ENCODE measurements at places on chromosomes 1 and 21. TPM values are rescaled to one million over a fixed set of nuclear protein-coding genes. Genes with fewer than 3 reads are reported as not detected.

DNA sequence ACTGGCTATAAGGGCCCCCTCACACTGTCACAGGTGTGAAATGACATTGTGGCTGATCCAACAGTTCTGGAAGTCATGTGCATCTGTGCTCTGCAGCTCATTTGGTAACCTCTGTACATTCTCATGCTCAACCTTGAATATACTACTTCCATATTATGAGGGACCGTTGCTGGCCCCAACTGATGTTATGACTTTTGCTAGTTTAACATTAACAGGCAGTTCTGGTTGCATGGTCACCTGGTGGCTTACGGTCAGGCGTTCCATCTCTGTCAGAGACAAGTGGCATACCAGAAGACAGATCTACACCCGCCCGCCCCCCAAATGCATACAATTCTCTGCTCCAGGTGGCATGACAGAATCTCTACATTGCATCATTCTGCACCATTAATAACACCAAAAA lies 6.0 kb upstream of the DIP2A start:
- peaks cover 21% of the 10 kb centered on the region for H3K4me1 ChIP-seq
- no peak overlapping the region for H3K4me3 ChIP-seq
- no peak overlapping the region for H3K27ac ChIP-seq
- peaks cover 10% of the 10 kb centered on the region for H3K36me3 ChIP-seq

The JUN gene
- total RNA-seq: 24.9 TPM

DNA sequence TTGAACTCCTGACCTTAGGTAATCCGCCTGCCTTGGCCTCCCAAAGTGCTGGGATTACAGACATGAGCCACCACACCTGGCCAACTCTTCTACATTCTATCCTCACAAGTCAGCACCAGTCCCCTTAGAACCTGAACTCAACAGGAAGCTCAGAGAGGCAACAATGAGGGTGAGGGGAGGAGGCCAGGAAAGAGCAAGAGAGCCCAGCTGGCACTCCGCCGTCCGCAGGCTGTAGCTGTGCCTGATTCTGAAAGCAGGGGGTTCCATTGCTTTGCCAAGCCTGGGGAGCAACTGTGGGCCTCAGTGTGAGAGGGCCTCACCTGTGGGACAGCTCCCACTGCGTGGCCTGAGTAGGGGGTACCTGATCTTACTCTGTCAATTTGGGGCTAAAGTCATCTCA lies 18.7 kb downstream of the STK40 start:
- no peaks in the 10 kb centered on the region for H3K27me3 ChIP-seq
- peaks cover 31% of the 10 kb centered on the region for H3K4me1 ChIP-seq
- H3K4me3 ChIP-seq: no peak overlapping the region
- H3K27ac ChIP-seq: no peak overlapping the region
- peaks cover 22% of the 10 kb centered on the region for H3K36me3 ChIP-seq

The RPTN gene
- total RNA-seq: not detected

DNA sequence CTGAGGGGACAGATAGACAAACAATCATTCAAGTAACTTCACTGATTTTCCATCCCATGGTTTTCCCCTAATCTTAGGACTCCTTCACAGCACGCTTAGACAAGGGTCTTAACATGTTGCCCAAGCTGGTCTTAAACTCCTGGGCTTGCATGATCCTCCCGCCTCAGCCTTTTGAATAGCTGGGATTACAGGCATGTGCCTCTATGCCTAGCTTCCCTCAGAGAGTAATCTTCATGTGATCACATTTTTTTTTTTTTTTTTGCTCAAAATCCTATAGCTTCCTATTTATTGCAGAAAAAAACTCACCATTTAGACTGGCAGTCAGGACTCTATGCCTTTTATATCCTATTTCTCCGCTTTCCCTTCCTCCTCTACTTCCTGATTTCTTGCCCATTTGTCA lies 90.4 kb upstream of the DPH5 start:
- no peak overlapping the region for H3K4me3 ChIP-seq
- no peak overlapping the region for H3K27ac ChIP-seq
- no peaks in the 10 kb centered on the region for H3K4me1 ChIP-seq

GRCh38 chr1:28066393-28067154 lies 21.8 kb downstream of the EYA3 start:
- H3K4me1 ChIP-seq: peaks cover 21% of the 10 kb centered on the region
- no peak overlapping the region for H3K27ac ChIP-seq
- H3K4me3 ChIP-seq: no peak overlapping the region
- H3K36me3 ChIP-seq: no peaks in the 10 kb centered on the region
- no peaks in the 10 kb centered on the region for H3K27me3 ChIP-seq

- H3K4me1 ChIP-seq: no peaks in the 10 kb centered on the region
- no peaks in the 10 kb centered on the region for H3K27me3 ChIP-seq
- no peak overlapping the region for H3K4me3 ChIP-seq
- no peak for DNase-seq
Observed at GRCh38 chr1:111480674-111481073, 6.9 kb downstream of the C1orf162 start.

The C1orf210 gene
- total RNA-seq: not detected

GRCh38 chr1:70688580-70688979 lies 277.5 kb downstream of the CTH start:
- no peaks in the 10 kb centered on the region for H3K27me3 ChIP-seq
- H3K27ac ChIP-seq: no peak overlapping the region
- DNase-seq: no peak
- no peak overlapping the region for H3K4me3 ChIP-seq
- H3K36me3 ChIP-seq: no peaks in the 10 kb centered on the region
- H3K4me1 ChIP-seq: peaks cover 7% of the 10 kb centered on the region

- H3K4me3 ChIP-seq: no peak overlapping the region
- H3K27me3 ChIP-seq: no peaks in the 10 kb centered on the region
- peaks cover 5% of the 10 kb centered on the region for H3K4me1 ChIP-seq
- no peak overlapping the region for H3K27ac ChIP-seq
- DNase-seq: no peak
Observed at GRCh38 chr1:109198745-109199144, 15.0 kb upstream of the SARS1 start.

GRCh38 chr1:116525440-116525839 lies 45.4 kb downstream of the CD58 start:
- H3K4me1 ChIP-seq: no peaks in the 10 kb centered on the region
- H3K27ac ChIP-seq: no peak overlapping the region
- H3K4me3 ChIP-seq: no peak overlapping the region
- H3K36me3 ChIP-seq: no peaks in the 10 kb centered on the region
- no peaks in the 10 kb centered on the region for H3K27me3 ChIP-seq

DNA sequence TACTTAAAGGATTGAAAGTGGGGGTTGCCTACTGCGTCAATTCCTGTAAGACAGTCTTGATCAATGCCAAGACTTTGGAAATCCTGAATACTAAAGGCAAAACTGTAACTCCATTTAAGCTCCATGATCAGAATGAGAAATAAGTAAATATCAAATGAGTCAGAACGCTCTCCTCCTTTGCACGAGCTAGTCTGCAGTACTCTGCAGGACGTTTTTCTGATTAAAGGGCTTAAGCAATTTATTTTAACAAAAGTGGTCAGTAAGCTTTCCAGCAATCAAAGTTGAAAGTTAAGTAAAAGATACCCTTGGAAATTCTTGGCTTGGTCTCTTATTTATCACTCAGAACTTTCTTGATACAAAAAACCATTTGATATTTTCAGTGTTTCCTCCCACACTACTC lies 35.7 kb upstream of the ARHGAP29 start:
- H3K27ac ChIP-seq: no peak overlapping the region
- H3K27me3 ChIP-seq: no peaks in the 10 kb centered on the region
- no peaks in the 10 kb centered on the region for H3K36me3 ChIP-seq
- DNase-seq: no peak
- no peaks in the 10 kb centered on the region for H3K4me1 ChIP-seq

The ERICH3 gene
- not detected for total RNA-seq

DNA sequence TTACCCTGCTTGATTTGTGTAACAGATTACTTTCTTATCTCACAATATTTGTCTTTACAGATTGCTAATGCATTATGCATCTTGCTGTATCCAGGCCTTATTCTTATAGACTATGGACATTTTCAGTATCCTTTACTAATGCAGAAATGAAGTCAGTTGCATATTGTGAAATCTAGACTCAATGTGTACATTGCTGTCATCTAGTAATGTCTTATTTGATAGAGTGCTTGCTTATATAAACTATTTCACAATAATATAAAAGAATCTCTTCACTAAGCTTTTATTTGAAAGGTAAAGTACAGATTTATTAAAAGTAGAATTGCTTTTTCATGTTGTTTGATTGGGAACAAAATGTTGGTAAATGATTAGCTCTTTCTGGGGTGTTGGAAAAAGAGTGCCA lies 39.6 kb downstream of the ALG6 start:
- no peak for DNase-seq
- H3K4me3 ChIP-seq: no peak overlapping the region
- peaks cover 6% of the 10 kb centered on the region for H3K4me1 ChIP-seq
- no peak overlapping the region for H3K27ac ChIP-seq
- H3K27me3 ChIP-seq: no peaks in the 10 kb centered on the region

- H3K4me3 ChIP-seq: no peak overlapping the region
- H3K36me3 ChIP-seq: no peaks in the 10 kb centered on the region
- no peak overlapping the region for H3K27ac ChIP-seq
- DNase-seq: no peak
Observed at GRCh38 chr1:66502086-66502485, 31.9 kb upstream of the SGIP1 start.

The OPRD1 gene
- total RNA-seq: 0.79 TPM

Measured in A673 (cell line).